ENCODE measurements at places on chromosomes 7 and 10. TPM values are rescaled to one million over a fixed set of nuclear protein-coding genes. Genes with fewer than 3 reads are reported as not detected.

DNA sequence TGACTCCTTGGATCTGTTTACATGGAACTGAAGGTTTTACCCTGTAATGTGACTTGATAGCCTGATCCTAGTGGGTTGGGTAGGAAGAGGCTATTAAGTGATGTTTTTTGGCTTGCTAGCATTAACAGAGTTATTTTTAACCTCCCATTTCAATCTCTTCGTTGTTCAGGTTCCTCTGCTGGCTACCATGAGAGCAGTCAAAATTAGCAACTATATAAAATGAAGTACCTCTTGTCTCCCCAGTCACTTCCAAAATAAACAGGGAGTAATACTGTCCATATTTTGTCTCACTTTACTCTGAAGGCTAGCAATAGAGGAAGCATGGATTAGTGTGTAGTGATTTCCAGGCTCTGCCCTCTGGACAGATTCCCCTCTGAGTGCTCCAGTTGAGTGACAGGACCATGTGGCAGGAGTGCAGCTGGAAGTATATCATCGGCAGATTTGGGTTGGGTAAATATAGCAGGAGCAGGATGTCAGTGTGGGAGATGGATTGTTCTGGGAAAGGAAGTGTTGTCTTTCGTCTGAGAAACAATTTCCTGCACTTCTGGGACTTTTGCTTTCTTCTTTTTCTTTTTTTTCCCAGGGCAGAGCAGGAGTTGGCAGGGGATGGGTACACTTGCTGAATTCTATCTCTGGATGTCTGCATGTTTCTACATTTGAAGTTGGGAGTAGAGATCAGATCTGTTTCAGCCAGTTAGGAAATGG, 35.2 kb downstream of the GBF1 start:
- DNase-seq: no peak

- no peak for DNase-seq
Measured at GRCh38 chr10:34814223-34814912, 728 bp downstream of the PARD3 start.

DNA sequence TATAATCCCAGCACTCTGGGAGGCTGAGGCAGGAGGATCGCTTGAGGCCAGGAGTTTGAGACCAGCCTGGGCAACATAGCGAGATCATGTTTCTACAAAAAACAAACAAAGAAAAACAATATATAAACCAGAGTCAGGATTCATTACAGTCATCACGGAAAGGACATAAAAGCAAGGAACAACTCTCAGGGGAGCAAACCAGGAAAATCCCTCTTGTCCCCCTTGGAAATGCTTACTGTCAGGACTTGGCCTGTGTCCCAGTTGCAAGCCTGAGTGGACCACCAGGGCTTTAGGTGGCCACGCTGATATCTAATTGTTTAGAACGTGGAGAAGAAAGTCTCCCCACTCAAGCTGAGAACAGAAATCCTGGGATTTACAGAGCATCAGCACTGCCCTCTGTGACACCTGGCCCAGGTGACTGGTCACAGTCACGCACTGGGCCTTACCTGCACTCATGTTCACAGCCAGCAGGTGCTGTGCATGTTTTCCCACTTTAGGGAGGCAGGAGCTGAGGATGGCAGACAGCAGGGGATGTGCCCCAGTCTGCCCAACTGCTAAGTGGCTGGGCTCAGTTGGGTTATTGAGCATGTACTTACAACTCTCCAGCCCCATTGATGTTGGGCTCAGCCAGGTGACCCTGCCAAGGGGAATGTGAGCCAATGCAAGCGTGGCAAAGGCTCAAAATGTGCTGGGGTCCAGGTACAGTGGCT, 60.9 kb downstream of the TMEM130 start:
- DNase-seq: no peak

PLPP4 gene
- 13.5 TPM for total RNA-seq

DNA sequence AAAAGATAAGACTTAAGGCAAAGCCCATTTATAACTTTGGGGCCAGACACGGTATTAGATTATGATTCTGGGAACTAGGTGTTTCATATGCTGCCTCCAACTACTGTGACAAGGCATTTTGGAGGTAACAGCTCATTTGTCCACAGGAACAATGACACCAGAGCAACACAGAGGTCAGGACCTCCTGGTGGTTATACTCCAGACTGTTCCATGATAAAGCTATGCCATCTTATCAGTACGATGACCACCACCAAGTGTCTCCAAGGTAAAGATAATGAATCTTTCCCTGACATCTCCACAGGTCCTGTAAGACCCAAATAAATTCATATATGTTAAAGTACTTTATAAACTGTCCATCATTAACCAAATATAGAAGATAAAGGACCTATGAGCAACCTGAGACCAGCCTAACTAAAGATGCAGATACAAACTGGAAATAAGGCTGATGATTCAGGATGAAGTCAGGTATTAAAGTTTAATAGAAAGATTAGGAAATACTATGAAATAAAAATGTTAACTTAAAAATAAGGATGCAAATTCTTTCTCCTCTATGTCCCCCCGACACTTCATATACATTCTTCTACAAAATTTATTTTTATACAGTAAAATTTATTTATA, 26.2 kb downstream of the CUL2 start:
- DNase-seq: no peak

MSS51 gene
- 6.9 TPM for total RNA-seq

ZNF248 gene
- total RNA-seq: 53.8 TPM

GRCh38 chr7:107236862-107237261, 68.1 kb downstream of the HBP1 start:
- DNase-seq: no peak

GRCh38 chr7:37491919-37492694, 43.4 kb upstream of the ELMO1 start:
- DNase-seq: no peak

IDE gene
- total RNA-seq: 42.9 TPM

MACC1 gene
- total RNA-seq: 0.23 TPM

Data from dorsolateral prefrontal cortex (tissue), 122 donors.